ENCODE measurements at places on chromosomes 16 and 17. TPM values are rescaled to one million over a fixed set of nuclear protein-coding genes. Genes with fewer than 3 reads are reported as not detected.

FSCN2 gene
- 1.7 TPM for total RNA-seq

- DNase-seq: no peak
Measured at GRCh38 chr16:50613281-50613963, 65.2 kb downstream of the NKD1 start.

- peak; percentile 77 for DNase-seq
Measured at GRCh38 chr17:75684924-75685323, 17.8 kb downstream of the SAP30BP start.

- DNase-seq: no peak
Measured at GRCh38 chr17:27256225-27257030, 37.5 kb upstream of the WSB1 start.

- no peak for DNase-seq
Measured at GRCh38 chr16:8663192-8664089, 11.0 kb upstream of the ABAT start.

DNA sequence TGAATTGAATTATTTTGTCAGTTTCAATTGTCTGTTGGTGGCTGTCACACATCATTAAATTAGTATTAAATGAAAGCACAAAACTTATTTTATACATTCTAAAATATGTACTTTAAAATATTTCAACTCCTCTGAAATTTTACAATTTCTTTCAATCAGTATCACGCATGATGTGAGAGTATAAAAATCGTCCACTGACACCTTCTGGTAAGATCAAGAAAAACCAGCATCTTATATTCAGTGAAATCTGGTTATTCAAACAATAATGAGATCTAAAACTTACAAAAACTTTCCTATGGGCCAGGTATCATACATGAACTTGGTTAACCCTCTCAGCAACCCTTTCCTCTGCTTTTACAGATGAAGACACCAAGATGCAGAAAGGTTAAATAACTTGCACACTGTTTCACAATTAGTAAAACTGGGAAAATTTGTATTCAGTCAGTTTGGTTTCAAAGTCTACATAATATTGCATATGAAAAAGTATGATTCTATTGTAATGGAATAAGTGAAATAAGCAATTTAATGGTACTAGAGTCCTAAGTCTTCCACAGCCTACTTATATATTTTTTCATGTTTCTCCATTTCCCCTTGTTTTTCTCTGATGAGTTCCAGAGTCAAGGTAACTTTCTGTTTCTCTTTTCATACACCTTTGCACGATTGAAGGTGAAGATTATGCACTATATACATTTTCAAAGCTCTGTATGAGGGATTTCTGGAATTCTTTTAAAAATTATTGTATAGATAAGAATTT is 58.7 kb downstream of the EFCAB5 start:
- DNase-seq: no peak

ACSM5 gene
- total RNA-seq: 0.74 TPM

KRT33B gene
- not detected for total RNA-seq

PYDC1 gene
- not detected for total RNA-seq

DNA sequence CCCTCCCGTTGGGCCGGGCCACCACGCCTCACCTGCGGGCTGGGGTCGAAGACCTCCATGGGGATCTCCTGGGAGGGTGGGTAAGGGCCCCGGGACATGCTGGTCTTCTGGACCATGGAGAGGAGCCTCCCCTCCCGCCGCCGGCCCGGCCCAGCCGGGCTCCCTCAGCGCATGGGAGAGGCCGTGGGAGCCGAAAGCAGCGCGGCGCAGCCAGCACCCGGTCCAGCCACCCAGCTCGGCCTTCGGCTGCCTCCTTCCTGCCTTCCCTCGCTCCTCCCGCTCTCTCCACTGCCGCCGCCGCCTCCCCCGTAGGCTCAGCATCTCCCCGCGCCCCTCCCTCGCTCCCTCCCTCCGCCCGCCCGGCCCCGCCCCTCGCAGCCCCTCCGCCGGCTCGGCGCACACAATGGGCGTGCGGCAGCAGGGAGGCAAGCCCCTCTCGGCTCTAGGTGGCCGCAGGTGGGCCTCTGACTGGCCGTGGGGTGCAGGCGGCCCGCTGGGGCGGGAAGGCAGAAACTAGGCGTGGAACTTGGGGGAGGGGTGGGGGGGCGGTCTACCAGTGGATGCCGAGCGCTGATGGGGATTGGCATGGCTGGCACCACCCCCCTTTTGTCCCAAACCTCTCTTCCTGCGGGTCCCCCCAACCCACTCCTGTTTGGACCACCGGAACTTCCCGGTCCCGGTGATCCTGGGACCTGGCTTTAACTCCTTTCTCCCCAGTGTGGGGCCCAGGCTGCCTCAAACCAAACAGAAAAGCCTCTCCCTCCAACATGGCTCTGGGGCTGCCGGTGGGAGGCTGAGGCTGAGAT is at the start of gene CACNB1:
Gene CACNB1 (minus strand): TSS at position 290 of the 806 bp plus-strand sequence. CDS start 174 bp downstream, at position 116.
- peak; percentile 62 for DNase-seq

DNA sequence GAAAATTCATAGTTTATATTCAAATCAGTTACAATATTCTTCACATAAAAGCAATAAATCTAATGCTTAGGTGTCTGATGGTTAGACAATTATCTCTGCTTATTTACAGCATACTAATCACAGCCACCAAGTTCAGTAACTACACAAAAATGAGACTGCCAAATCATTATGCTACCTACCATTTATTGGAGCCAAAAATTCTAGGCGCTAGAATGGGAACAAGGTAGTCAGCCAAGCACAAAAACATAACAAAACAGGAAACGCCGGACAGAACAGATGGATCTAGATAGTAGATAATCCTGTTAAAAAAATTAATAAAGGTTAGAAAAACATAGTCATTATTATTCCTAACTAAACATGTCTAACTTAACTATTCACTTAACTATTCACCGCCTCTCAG is 3.6 kb downstream of the ARL6IP1 start:
- no peak for DNase-seq

Data from A172 (cell line).